ENCODE measurements at places on chromosomes 4 and X.

- DNase-seq, result no peak
These were observed 26.1 kb downstream of the RUFY3 start for GRCh38 chr4:70747874-70748273.

DNA sequence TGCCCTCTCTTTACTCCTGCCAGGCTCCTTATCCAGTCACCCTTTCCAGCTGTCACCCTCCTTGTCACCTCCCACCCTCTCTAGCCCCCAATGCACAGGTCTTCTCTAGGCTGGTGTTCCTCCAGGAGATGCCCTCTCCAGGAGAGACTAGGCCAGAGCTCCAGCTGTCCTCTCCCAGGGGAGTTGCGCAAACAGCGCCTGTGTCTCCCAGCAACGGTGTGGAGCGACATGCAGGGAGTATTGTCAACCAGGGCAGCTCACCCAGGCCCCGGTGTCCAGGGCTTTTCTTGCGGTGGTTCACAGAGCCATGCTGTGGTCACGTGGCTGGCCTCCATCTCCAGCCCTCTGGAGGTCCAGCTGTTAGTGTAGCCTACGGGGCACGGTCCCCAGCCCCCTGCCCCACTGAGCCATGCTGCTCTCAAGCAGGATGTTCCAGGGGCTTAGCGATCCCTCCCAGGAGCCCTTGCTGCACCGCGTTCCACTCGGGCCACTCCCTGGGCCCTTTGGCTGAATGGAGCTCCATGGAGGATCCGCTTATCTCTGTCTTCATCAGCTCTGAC is 34.8 kb downstream of the CCNQ start:
- DNase-seq, result no peak

GRCh38 chr4:145898926-145899531 is 39.6 kb downstream of the ZNF827 start:
- no peak for DNase-seq

DNA sequence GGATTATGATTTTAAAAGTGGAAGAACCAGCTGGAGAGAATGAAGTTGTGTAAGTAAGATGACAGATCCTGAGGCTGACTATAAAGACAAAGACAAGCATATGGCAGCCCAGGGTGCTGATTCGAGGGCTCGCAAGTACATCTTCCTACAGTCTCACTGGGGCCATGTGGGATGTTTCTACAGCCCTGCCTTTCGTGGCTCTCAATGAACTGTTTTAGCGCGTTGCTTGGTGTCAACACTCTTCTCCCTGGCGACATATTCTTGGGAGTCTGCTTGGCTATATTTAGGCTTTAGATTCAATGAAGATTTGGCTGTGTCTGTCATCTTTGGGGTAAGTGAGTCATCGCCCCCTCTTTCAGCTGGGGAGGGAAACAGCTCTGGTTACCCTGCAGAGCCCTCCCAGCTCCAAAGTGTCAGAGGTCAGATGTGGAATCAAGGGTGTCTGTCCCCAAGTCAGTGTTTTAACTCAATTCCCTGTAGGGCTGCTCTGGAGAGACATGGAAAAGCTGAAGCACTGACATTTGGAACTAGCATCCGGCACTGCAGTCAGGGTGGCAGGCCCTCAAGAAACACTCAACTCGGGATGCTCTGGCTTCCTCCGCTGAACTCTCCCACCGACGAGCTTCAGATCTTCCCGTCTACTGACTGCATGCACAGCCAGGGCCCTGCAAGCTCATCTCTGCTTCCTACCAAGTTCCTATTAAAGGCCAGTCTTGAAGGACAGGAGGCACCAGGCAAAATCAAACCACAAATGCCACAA is 65.7 kb downstream of the GATB start:
- no peak for DNase-seq

DNA sequence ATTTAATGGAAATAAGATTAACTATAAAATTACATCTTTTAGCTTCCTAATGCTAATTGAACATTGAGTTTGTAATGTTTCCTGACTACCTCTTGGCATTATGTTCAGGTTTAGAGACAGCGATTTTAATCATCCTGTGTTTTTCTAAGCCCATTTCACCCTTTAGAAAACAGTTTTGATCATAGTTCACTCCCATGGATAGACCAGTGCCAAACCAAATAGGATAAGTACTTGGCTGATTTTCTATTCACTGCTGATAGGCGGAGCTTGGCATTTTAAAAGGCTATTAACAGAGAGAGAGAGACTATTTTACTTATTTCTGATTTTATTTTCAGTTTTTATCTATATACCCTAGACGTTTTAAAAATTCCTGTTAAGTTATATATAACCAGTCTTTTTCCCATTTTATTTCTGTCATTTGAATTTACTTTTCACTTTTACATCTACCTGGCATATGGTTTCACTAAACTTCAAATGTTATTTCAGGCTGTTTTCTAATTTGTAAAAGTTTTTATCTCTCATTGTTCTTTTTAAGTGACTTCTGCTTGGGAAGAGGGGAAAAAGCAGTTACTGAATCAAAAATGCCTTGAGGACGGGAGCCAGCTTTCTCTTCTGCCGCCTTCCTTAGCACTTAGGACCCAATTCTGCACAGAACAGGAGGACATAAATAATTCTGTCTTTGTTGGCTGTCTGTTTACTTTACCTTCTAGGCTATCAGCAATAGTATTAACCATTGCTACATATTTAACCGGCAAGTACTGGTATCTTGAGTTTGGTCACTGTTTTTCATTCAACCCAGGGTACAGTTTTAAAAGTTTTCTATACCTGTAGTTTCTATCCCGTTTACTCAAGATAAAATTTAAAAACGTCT is 46.4 kb downstream of the SGMS2 start:
- no peak for DNase-seq

GRCh38 chrX:1581132-1581531 is 10.3 kb upstream of the AKAP17A start:
- DNase-seq, result peak; percentile 37

DNA sequence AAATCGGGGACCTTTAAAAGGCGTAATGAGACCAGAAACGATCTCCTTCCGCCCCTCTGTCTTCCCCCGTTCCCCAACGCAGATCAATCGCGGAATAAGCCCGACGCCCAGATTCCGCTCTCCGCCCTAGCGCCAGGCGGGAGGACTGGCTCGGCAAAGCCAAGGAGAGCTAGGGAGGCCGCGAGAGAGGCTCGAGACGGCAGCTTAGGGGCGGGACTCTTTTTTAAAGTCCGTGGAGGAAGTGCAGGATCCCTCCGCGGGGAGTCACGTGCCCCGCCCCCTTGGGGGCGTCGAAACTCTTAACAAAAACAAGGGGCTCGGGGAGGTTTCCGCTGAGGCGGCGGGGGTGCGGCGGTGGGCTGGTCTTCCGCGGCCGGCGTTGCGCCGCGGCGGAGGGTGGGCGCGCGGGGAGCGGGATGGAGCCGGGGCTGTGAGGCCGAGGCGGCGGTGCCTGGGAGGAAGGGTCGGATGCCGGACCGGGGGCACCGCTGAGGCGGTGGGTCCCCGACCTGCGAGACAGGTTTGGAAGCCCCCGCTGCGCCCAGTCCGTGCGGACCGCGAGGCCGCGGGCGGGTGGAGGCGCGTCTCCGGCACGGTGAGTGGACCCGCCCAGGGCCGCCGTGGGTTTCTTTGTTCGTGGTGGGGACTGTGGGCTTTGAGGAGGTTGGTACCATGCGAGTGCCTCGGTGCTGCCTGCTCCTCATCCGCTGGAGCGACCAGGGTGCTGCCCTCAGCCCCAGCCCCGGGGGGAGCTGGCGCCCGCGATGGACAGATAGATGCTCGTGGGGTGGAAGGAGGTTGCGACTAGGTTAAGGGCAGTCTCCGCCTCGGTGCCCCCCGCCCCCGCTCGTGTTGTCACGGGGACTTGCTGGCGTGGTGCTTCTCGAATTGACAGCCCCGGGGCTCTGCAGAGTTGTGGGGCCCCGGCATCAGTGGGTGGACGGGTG is at the start of gene CCNG2:
TSS of gene CCNG2 (plus strand) at position 296 of the 947 bp plus-strand sequence. CDS start 1,326 bp downstream, outside the sequence.
- DNase-seq, result peak; percentile 72

Data from activated T-helper 1 cell treated with anti-CD3 and anti-CD28 coated beads, Interleukin-2, amount 50 U/mL, for 16 hours (primary cell).